ENCODE measurements at places on chromosomes 2 and 18.

DNA sequence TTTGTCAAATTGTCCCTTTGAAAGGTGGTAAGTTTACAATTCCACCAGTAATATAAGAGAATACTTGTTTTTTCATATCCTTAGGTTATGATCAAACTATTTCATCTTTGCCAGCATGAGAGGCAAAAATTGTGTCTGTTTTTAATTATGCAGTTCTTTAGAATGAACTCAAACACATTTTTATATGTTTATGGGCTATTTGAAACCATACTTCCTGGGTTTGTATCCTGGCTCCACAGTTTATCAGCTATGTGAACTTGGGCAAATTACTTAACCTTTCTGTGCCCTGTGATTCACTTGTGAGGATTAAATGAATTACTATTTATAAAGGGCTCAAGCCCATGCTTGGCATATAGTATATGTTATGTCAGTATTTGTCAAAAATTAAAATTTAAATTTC is 109.4 kb downstream of the TANC1 start:
- DNase-seq: no peak

- DNase-seq: no peak
Measured at GRCh38 chr18:23684515-23685197, 4.6 kb upstream of the LAMA3 start.

DNA sequence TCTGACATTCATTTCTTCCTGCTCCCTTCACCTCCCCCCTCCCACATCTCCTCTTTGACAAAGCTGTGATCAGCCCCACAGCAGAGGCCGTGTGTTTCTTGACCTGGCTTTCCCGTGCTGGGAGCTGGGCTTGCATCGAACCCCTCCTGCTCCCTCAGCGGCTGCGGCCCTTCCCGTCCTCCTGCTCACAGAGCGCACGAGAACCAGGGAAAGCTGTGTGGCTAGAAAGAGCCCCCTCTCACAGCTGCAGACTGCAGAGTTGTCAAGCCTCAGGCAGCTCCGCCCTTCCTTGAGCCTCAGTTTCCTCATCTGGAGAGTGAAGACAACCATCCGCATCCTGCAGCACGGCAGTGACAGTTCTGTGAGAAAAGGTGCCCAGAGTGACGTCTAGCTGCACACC is 65.7 kb upstream of the GLI2 start:
- DNase-seq: no peak

GRCh38 chr2:41869542-41870264 is 178.1 kb upstream of the PKDCC start:
- peak; percentile 66 for DNase-seq

DNA sequence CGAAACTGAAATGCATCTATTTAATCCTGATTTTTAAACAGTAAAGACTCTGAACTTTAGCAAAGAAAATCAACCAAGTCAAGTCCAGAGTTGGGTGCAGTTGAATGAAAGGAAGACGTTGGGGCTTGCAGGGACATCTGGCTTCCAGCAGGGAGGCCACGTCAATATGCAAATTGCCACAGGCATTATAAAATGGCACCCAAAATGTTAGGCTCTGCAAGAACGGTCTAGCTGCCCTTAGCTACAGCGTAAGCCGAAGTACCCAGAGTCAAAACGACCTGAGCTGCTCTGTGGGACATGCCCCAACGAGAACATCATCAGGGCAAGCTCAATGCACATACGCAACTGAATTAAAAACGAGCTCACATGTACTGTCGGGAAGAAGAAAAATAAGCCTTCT is 30.7 kb downstream of the DOCK10 start:
- no peak for DNase-seq

DNA sequence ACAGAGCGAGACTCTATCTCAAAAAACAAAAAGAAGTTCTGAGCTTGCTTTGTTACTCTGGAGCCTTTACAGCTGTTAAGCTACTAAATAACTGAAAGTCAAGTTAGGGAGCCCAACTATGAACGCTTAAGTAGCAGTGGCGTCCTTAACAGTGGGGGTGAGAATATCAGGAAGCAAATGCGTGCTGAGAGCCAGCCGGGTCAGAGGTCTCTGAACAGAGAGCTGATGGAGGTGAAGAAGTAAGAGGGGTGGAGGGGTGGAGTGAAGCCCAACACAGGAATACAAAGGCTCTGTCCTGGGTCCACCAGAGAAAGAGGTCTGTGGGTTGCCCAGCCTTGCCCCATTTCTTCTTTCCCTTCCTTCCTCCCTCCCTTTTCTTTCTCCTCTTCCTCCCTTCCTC is 104.1 kb upstream of the GATA6 start:
- DNase-seq: no peak

GRCh38 chr2:161946489-161947107 is 127.4 kb downstream of the DPP4 start:
- no peak for DNase-seq
